ENCODE measurements at places on chromosomes 2 and 18.

DNA sequence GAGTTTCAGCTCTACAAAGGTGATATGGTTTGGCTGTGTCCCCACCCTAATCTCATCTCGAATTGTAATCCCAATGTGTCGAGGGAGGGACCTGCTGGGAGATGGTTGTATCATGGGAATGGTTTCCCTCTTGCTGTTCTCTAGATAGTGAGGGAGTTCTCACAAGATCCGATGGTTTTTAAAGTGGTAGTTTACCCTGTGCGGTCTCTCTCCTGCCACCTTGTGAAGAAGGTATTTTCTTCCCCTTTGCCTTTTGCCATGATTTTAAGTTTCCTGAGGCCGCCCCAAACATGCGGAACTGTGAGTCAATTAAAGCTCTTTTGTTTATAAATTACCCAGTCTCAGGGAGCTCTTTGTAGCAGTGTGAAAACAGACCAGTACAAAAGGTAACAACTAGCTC is 306.0 kb downstream of the LRP1B start:
- no peak for DNase-seq

DNA sequence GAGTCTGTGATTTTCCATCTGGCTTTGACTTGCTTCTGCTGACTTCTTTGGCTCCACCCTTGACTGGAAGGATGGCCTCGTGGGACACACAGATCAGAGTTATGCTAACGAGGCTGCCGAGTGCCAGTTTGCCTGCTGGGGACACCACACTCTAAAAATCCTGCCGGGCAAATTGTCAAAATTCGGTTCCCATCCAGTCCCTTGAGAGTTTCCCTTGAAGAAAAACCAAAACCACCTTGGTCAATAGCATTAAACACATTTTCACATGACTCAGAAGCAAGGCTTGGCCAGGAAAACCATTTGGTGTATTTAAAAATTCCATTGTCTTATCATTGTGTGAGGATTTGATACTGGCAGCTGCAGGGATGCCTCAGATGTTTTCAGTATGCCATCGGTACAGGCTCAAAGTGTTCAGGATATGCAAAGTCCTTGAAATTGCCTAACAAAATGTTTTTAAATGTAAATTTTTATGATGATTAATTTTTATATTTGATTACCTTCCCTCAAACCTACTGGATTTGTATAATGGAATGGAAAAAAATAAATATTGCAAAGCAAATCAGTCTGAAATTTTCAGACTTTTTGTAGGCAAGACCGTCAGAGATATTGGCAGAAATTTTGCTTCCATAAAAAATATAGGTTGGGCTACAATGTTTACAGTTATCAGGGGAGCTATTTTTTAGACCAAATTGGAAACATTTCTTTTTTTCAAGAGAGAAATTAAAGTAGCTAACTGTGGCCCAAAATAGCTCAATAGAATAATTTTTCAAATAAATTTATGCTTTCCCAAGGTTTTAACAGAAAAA is 41.6 kb downstream of the KCNE4 start:
- peak; percentile 82 for DNase-seq

DNA sequence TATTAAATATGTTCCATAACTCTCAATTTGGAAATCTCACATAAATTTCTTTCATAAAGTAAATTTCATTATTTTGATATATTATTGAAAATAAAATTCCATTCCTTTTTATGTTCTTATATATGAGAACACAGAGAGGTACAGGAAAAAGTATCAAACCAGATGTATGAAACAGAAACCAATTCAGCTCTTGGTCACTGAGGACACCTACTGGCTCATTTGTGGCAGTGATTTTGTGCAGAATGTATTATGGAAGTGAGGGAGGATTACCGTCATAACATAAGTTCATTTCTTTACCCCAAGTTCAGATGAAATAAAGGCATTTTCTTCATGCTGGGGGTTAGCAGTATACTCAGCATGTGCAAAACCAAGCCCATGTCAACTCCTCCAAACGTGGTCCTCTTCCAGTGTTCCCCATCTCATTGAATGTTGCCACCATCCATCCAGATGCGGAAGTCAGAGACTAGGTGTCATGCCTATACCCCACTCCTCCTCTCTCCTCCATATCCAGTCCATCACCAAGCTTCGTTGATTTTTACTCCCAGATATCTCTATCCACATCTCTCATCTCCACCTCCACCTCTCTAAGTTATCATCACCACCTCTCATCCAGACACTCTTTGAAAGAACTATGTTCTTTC is 41.7 kb upstream of the MALL start:
- DNase-seq = peak; percentile 63

DNA sequence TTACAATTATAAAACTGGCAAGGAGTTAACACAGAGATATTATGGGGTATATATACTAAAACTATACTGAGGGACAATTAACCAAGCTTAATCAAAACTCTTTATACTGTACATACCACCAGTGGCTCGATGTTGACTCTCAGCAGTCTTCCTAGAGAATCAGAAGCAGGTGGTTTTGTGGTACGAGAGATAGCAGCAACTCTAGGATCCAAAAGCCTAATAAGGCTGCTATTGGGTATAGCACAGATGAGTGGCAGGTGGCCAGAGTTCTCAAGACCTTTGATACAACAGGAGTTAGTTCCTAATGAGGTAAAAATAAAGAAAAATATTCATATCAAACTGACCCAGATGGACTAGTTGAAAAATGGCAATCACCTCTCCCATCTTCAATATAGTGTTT is 45.5 kb upstream of the COL5A2 start:
- DNase-seq = no peak

DNA sequence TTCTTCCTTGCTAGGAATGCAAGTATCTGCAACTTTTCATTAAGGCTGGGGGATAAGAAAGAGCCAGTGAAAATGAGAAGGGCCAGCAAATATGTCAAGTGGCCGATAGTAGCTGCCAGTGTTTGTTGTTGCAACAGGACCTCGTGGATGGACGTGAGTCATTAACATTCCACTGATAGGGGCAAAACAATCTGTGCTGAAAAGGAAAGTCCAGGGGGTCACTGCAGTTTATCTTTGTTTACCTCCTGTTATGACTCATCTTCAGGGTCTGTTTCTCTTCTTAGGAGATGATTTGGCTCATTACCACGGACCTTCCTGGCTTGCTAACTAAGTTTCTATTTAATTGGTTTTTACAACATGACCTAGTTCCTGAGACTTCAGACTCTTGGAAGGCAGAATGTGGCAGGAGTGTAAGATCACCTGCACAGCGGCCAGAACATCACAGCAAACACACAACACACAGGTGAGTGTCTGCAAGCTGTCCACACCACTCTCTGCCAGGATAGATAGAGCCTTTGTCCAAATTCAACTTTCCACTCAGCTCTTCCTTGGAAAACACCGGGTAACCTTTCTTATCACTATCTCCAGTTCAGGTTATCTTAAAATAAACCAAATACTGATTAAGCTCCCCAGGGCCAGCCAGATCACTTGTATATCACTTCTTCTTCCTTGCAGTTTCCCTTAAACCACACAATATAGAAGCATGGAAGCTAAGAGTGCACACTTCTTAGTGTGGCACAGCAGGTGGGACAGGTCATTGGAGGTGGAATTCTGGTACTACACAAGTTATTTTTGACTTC is 157.5 kb upstream of the LMAN1 start:
- DNase-seq = peak; percentile 57

DNA sequence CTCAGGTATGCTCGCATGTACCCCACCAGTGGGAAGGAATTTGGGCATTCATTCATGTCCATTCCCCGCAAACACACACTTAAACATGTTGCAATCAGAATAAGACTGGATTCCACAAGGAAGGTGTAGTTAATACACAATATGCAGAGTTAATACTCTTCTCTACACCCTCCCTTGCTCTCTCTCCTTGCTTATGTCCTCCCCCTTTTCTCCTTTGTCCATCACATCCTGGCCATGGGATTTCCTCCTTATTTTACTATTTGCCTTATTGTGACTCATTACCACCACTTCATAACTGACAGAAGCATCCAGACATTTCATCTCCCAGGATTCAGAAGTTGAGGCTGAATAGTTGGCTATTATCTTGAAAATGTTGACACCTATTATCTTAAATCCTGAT is 473.8 kb upstream of the SPHKAP start:
- peak; percentile 29 for DNase-seq

DNA sequence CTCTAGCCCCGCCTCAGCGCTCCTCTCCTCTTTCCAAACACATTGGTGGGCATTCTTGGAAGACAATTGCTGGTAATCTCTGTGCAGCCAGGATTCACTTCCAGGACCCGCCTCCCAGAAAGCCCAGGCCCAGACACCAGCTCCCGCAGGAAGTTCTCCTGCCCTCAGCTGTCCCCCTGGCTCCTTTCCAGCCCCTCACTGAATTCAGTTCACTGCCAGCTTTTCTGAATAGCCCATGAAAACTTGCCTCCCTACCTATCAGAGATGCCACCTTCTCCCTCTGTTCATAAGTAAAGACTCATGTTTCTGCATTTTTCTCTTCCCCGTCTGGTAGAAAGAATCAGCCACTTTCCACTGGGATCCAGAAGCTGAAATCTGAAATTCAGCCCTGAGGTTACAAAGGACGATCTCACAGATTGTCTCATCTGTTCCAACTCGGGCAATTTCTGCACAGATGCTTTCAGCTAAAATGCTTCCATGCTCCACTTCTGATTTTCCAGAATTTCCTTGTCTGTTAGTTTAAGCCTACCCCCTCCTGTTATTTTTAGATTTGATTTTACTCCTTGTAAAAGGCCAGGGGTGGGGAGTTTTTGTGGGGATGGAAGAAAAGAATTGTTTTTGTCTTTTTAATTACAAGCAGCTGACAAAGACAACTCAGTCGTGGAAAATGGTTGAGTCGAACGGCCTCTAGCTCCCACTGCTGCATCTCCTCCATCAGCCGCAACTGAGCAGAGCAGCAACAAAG is 98.1 kb downstream of the SP3 start:
- DNase-seq = peak; percentile 20

DNA sequence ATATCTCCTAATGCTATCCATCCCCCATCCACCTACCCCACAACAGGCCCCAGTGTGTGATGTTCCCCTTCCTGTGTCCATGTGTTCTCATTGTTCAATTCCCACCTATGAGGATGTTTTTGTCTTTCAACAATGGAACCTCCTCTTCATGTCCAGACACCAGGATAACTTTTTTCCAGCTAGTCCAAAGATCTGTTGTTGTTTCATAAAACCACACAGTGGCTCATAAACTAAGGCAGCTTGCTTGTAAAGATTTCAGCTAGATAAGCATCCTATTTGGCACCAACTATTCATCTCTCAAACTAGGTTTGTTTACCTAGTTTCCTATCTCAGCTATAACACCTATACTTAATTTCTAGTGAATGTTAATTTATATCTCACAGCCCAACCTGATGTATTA is 937.7 kb downstream of the TRIB2 start:
- no peak for DNase-seq

GRCh38 chr18:65659312-65659711 is 91.5 kb upstream of the CDH7 start:
- peak; percentile 39 for DNase-seq

DNA sequence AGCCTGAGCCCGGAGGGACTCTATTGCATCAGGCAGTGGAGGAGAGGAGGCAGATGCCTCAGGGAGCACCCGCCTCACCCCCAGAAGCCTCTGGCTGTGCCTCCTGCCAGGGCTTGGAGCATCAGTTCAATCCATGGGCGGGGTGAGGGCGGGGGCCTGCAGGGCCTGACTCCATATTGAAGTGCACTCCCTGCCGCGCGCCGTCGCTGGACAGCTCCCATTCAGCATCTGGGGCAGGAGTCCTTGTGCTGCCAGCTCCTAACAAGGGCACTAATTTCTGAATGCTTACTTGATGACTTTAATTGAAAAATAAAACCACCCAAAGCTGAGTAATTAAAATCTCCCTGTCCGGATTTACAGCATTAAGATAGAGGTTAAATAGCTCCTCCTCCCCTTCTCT is 23.8 kb downstream of the C1QL2 start:
- no peak for DNase-seq

DNA sequence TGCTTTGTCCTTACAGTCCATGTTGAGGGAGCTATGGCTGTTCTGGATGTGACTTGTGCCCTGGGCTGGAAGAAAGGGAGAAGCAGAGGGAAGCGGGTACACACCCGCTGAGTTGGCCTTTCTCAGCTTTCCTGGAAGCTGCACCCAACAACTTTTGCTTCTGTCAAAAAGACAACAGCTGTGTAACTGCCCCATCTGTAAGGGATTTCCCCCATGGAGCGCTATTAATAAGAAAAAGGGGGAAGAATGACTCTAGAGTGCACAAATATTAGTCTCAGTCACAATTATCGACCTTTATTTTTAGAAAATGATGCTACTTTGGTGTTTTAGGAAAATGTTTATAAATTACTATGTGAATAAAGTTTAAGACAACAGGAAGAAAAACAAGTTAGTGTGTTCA is 368.3 kb downstream of the RAD51AP2 start:
- no peak for DNase-seq

- peak; percentile 100 for DNase-seq
Measured at GRCh38 chr18:3688690-3689089, 238.7 kb downstream of the TGIF1 start.

DNA sequence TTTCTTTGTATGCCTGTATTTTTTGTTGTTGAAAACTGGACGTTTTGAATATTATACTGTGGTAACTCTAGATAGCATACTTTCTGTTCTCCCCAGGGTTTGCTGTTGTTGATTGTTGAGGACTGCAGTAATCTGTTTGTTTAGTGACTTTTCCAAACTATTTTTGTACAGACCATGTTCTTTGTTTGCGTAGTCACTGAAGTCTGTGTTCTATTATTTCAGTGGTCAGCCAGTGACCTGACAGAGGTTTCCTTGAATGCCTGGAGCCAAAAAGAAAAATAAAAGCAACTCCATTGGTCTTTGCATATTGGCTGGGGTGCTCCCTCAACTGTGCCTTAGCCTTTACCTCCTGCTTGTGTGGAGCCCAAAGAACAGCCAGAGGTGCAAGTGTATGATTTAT is 42.7 kb upstream of the PHLPP1 start:
- no peak for DNase-seq

GRCh38 chr2:215917953-215918620 is 95.3 kb downstream of the MREG start:
- DNase-seq = no peak

DNA sequence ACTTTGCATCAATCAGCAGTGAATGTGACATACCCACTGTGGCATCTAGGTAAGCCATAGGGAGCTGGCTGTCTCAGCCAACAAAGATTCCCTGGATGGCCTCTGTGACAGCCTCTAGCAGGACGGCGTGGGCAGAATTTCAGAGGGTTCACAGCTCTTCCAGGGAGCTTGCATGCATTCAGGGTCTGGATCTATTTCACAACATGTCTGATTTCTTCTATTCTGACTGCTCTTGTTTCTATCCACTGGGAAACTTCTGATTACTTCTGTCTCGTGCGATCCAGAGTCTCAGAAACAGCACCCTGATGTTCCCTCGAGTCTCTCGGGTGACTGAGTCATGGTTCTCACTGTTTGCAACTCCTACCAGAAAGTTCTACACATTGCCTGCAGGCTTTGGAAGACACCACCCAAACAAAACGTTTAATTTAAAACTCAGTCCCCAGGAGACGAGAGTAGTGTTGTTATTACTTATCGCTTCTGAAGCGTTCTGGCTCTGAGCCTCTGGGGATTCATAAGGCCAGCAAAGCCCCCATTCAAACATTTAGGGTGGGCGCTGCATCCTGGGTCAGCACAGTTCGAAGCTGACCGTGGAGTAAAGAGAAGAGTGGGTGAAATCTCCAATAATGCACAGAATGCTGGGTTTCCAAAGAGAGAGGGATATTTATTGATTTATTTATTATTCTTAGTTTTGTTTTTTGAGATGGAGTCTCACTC is 41.9 kb upstream of the ODC1 start:
- DNase-seq = no peak

- DNase-seq = no peak
Measured at GRCh38 chr2:175449616-175450015, 268.1 kb upstream of the ATP5MC3 start.

GRCh38 chr2:183610724-183611123 is 486.5 kb downstream of the NUP35 start:
- DNase-seq = no peak

Data from fibroblast of skin of abdomen (primary cell).